ENCODE measurements at places on chromosomes 3 and 15.

- DNase-seq, result no peak
Observed at GRCh38 chr3:79521221-79521848, 246.5 kb downstream of the ROBO1 start.

- no peak for DNase-seq
Observed at GRCh38 chr3:195133462-195133861, 137.5 kb downstream of the XXYLT1 start.

DNA sequence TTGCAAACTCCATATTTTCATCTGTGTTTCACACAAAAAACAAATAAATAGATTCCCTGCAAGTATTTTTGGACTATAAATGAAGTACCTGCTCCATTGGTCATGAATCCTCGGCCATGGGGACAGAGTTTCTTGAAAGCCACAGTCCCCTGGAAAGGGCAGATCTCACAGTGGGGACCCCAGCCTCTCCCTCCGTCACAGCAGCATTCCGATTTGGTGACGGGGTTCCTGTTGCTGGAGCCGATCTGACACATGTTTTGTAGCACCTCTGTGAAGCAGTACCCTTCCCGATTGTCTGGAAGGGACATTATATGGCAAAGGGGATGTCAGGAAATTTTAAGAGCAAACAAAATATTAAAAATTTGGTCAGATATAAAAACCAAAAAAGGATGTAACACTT is 96.2 kb downstream of the DUT start:
- DNase-seq, result no peak

- DNase-seq, result no peak
Observed at GRCh38 chr3:39751286-39751685, 58.1 kb upstream of the MYRIP start.

DNA sequence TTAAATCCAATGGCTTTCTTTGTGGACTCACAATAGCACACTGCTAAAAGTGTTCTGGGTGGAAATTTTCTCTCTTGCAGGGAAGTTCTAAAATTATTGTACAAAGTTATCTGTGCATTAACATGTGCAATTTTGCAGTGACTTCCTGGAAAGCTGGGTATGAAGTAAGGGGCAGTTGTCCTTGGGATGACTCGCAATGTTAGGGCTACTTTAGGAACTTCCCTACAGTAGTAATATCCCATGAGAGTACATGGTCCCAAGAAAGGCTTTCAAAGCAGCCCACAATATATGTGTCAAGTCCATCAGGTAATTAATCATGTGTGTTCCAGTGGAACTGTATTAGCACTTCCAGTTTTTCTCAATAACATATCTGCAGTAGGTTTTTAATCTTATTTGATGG is 201.0 kb upstream of the UBE2E2 start:
- DNase-seq, result no peak

DNA sequence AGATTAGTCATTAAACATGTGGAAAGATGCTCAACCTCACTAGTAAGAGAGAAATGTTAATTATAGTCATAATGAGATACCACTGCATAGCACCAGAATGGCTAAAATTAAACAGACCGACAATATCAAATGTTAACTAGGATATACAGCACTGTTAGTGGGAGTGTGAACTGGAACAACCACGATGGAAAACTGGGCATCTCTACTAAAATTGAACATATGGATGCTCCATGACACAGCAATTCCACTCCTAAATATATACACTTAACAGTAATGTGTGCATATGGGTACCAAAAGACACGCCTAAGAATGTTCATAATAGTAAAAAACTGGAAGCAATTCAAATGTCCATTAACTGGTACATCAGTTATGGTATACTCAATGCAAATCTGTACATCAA is 41.5 kb downstream of the CRTAP start:
- no peak for DNase-seq

- no peak for DNase-seq
Observed at GRCh38 chr15:51270706-51271105, 67.7 kb downstream of the CYP19A1 start.

GRCh38 chr3:86993704-86994103 is 2.8 kb upstream of the VGLL3 start:
- DNase-seq, result no peak

DNA sequence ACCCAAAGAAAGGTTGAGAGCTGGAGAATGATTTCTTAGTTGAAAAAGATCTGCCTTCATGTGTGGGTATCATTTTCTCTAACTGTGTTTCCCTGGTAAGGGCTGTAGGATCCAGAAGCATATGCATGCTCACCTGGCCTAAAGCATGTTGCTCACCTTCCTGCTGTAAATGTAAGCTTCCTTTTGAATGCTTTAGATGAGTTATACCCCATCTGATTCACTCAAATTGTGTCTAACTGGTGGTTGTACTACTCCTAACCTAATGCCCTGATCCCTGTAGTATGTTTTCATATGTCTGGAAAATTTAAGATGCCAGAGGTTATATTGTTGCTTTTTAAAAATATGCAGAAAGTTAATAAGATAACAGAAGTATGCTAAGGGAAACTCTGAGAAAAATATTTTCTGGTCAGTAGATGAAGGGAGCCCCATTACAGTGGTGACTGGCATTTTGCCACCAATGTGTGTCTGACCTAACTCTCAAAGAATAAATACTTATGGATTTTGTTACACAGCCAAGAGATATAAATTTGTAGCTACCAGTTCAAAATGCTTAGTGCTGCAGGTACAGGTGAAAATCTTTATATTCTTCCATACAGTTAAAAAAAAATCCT is 7.7 kb downstream of the FILIP1L start:
- DNase-seq, result no peak

GRCh38 chr3:43373560-43373928 is 87.2 kb downstream of the SNRK start:
- DNase-seq, result no peak

DNA sequence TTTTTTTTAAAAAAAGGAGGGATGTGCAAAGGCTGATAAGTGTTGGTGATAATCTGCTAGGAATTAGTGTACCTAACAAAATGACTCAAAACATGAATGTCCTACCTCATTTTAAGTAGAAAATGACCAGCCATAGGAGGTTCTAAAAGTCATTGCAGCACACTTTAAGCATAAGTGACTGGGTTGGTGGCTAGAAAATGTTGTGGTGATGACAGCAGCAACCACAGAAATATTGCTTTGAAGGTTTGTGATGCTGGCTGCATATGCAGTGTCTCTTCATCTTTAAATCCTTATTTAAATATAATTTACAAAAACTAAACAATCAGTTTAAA is 55.2 kb downstream of the CMSS1 start:
- DNase-seq, result no peak

GRCh38 chr3:177692304-177692975 is 495.2 kb upstream of the TBL1XR1 start:
- DNase-seq, result no peak

DNA sequence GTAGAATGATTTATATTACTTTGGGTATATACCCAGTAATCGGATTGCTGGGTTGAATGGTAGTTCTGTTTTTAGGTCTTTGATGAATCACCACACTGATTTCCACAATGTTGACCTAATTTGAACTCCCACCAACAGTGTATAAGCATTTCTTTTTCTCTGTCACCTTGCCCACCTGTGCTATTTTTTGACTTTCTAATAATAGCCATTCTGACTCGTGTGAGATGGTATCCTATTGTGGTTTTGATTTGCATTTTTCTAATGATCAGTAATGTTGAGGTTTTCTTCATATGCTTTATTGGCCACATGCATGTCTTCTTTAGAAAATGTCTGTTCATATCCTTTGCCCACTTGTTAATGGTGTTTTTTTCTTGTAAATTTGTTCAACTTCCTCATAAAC is 340.8 kb downstream of the PLOD2 start:
- DNase-seq, result no peak

DNA sequence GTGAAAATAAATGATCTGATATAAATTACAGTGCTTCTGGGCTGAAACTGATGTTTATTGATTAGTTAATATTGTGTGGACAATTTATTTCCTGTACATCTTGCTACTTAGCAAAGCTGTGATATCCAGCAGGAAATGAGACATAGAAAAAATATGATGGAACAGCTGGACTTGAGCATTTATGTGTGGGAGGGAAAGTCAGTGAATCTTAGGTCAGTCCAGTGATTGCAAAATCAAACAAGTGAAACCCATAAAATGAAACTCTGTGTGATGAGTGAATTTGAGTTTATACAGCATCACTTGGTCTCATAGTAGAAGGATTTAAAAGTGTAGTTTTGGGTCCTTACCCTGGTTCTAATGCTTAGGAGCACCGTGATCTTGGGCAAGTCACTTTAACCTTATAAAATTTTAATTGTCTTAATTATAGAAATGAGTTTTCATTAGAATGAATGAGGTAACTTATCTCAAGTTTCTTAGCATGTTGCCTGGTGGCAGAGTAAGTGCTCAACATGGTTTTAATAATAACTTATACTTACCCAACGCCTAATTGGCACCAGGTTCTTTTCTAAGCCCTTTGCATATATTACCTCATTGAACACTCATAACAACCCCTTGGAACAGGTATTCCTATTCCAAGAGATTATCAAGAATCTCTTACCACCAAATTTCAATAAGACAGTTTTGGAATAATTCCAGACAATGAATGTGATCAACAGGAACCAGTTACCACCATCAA is 194.6 kb downstream of the ADAMTSL3 start:
- DNase-seq, result no peak

- peak; percentile 4 for DNase-seq
Observed at GRCh38 chr3:54240-54639, 142.3 kb upstream of the CHL1 start.

DNA sequence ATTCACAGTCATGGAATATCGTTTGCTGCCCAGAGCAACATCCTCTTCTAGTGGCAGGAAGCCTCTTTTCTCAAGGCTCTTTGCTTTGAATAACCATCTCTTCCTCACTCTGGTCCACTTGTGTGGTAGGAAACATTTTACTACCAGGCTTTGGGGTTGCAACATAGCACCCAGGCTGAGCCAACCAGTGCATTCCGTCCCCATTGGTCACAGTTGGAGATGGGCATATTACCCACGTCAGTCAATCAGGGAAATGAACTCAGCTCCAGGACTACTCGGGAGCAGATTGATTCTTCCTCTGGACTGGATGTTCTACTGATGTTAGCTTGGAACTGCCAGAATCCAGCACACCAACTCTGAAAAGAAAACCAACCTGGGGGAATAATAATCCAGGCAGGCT is 4.2 kb upstream of the PEX5L start:
- no peak for DNase-seq

DNA sequence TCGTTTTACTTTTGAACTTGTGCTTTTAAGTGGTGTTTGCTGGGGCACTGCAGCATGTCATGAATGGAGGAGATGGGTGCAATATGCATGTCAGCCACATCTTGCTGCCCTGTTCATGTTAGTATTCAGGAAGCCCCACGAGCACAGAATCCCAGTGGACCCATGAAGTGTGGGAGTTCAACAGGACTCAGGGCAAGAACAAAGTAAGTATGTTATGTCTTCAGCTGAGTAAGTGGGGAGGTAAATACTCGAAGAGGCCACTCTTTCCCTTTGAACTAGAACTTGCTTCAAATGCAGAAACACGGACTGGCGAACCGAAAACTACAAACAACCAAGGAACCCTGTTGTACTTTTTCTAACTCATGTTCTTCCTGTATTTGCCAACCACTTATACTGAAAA is 23.4 kb downstream of the SOX14 start:
- no peak for DNase-seq

DNA sequence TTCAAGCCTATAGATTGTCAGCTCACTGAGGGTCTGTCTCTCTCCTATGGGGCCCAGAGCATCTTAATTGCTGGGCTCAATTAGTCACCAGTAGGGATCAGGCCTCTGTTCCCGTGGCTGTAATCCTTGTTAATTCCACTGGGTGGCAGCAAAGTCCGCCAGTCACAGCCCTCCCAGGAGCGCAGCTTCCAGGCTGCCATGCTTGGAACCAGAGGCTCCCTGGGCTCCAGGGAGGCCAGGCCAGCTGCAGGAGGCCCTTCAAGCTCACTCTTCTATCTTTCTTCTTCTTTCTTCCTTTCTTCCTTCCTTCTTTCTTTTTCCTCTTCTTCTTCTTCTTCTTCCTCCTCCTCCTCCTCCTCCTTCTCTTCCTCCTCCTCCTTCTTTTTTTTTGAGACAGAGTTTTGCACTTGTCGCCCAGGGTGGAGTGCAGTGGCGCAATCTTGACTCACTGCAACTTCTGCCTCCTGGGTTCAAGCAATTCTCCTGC is 14.4 kb downstream of the RNU5B-1 start:
- peak; percentile 14 for DNase-seq

DNA sequence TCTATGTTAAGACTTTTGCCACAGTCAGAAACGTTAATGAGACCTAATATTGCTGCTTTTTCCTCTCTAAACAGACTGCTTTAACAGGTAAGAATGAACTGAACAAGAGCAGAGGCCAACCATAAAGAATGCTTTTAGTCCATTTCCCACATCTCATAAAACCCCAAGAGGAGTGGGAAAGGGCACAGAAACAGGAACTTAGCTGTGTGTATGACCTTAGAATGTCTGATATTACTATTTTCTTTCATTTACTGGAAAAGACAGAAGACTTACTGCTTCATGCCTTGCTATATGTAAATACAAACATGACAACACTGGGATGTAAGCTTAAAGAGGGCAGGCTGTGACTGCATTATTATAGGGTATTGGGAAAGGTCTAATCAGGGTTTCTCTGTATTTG is 115.0 kb downstream of the ISL2 start:
- no peak for DNase-seq

- no peak for DNase-seq
Observed at GRCh38 chr15:74845581-74845980, 2.6 kb upstream of the ULK3 start.

- DNase-seq, result no peak
Observed at GRCh38 chr3:71066849-71067261, 516.7 kb downstream of the FOXP1 start.

GRCh38 chr15:55226127-55226526 is 29.4 kb upstream of the RSL24D1 start:
- no peak for DNase-seq

DNA sequence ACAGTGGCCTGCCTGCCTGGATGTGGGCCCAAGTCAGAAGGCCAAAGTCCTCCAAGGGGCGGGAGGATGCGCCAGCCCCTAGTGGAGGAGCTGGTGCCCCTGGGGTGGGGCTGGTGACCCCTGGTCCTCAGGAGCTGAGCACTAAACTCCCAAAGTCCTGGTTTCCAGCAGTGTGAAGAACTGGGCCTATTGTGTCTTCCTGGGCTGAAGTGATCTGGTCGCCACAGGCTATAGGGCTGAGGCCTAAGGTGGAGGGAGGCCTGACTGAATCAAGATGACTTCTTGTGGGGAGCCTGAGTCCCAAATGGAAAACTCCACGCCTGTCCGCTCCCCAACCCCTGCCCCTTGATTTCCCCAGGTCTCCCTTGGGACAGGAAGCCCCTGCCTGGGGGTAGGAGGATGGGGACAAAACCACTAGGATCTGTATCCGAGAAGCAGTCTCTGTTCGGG is 753 bp upstream of the FES start:
- no peak for DNase-seq

DNA sequence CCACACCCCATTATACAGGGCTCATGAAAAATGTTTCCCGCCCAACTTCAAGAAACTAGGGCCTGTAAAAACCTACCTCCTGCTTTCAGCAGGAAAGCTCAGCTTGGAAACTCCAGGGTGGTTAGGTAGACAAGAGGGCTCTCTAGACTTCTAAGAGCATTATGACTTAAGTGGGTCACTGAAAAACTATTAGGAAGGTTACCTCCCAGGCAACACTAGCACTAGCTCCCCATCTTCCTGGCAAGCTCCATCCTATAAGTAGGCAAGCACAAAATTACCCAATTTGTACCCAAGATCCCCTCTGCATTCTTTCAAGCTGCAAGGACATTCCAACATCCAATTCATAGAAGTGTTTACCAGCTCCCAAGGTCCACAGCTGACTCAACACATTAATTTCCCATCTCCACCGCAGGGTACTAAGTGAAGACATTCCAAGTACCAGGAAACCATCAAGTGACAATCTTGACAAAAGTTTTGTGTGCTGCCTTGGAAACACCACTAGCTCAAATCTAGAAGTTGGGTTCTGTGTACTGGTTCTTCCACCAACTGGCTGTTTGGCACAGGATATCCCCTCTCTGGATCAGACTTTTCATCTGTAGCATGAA is 46.9 kb downstream of the WNT5A start:
- DNase-seq, result no peak
